Fibroblast of pulmonary artery (primary cell): ENCODE measurements at places on chromosomes 5 and 9.

DNA sequence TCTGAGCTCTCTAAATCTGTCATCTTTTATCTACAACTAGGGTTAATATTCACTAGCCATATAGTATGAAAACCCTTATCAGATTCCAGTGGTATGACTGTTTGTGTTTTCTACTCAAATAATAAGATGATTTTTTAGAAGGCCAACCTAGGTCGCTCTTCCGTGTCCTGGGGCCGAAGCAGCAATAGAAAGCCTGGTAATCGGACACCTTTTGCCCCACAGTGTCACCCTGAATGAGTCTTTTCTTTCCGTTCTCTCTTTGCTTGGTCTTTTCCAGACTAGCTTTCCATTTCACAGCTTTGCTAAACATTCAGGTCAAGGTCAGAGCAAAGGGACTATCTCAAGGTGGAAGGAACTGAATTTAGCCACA is 243.3 kb upstream of the ANKRD55 start:
- DNase-seq, result no peak

- no peak for DNase-seq
Observed at GRCh38 chr9:109451311-109452025, 46.6 kb downstream of the PTPN3 start.

- DNase-seq, result no peak
Observed at GRCh38 chr5:35833224-35833623, 23.5 kb upstream of the IL7R start.

GRCh38 chr5:44842496-44843282 is 33.9 kb downstream of the MRPS30 start:
- DNase-seq, result no peak
